Fibroblast of the conjunctiva (primary cell): ENCODE measurements at places on chromosomes 11 and 22.

DNA sequence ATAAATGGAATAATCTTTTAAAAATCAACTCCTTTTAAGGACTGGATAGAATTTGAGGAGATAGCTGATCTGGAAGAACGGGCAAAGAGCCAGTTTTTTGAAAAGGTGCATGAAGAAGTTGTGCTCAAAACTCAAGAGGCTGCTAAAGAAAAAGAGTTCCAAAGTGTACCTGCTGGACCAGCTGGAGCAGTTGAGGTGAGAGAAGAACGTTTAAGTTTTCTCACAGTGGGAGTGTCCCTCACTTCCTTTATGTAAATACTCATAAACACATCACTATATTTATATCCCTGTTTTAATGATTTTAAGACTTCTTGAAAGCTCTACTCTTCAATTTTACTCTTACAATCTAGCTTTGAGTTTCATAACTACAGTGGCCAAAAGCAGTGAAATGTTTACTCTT, 11.7 kb upstream of the ANKRD42 start:
- DNase-seq = no peak

DNA sequence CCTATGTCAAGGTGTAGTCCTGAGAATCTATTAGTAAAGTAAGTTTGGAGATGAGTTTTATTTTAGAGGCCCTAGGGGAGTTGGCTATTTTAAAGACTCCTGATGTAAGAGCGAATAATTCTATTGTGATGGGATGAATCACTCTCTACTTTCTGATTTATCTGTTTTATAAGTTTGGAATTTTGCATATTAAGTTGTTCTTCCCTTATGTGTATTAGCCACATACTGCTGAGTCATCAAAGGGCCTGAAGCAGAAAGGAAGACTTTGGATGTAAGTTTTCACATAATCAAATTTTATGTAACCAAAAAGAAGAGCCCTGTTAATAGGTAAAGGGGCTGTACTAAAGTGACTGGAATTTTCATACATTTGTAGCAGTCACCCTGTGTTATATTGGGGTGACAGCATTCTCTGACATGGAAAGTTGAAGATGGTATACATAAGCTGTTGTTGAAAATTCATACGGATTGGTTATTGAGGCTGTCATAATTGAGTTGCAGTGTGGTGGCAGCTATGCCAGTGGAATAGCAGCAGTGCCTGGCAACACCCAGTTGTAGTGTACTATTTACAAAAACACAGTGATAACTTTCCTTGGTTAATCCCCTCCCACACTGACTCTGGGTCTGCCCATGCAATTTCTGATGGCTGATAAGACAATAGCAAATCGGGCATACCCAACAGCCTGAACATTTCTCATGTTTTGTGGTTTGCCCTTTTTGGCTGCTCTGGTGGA, 90.6 kb upstream of the NTM start:
- no peak for DNase-seq

DNA sequence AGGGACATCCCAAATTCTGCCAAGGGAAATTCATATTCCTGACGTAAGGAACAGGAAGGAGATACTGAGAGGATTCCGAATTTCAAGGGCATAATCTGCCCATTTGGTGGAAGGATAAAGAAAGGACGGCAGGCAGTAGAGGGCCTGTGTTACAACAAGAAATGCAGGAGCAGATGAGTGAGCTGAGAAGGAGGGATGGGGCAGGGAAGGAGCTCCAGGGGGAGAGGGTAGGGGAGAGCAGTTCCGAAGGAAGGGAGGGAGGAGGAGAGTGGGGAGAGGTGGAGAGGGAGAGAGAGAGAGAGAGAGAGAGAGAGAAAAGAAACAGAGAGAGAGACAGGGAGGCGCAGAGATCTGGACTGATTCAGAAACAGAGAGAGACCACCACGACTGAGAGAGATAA, 843 bp downstream of the OPCML start:
- DNase-seq = no peak

DNA sequence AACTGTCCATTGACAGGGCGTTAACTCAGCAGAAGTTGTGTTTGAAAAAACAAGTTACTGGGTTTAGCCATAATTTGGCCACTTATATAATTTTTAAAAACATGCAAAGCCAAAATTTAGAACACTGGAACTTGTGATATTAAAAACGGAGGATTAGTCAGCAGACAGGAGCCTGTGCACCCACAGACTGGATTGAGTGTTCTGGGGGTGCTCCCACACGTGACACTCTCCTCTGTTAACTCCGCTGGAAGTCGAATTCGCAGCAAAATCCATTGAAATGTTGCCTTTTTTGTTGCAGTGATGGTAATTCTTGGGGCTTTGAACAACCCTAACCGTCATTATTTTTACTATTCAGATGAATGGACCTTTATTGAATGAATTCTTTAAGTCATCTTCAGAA, 269.8 kb downstream of the DDX10 start:
- DNase-seq = no peak

DNA sequence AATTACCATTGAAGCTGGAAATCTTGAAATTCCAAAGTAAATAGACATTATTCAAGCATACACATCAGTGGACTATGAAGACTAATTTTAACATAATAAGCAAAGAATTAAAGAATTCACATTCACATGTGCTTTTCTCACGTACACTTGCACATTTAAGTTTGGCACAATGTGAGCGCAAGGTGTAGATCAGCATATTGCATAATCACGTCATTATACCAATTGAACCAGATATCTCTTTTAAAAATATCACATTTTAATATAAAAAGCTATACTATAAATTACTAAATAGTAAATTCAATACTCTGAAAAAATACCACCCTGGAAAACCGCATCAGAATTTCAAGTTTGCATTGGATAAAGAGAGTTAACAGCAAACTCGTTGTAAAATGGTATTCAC, 60.7 kb downstream of the SESN3 start:
- DNase-seq = no peak

DNA sequence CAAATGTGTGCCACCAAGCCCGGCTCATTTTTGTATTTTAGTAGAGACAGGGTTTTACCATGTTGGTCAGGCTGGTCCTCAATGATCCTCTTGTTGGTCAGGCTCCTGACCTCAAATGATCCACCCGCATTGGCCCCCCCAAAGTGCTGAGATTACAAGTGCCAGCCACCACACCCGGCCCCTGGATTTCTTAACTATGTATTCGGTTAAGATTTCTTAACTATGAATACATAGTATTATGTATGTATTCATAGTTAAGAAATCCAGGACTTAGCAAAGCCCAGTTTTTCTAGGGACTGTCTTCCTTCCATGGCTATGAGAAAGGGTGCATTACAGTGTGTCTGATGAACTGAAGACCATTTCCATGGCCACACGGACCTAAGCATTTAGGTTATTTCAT, 1.7 kb downstream of the C11orf91 start:
- DNase-seq = no peak

DNA sequence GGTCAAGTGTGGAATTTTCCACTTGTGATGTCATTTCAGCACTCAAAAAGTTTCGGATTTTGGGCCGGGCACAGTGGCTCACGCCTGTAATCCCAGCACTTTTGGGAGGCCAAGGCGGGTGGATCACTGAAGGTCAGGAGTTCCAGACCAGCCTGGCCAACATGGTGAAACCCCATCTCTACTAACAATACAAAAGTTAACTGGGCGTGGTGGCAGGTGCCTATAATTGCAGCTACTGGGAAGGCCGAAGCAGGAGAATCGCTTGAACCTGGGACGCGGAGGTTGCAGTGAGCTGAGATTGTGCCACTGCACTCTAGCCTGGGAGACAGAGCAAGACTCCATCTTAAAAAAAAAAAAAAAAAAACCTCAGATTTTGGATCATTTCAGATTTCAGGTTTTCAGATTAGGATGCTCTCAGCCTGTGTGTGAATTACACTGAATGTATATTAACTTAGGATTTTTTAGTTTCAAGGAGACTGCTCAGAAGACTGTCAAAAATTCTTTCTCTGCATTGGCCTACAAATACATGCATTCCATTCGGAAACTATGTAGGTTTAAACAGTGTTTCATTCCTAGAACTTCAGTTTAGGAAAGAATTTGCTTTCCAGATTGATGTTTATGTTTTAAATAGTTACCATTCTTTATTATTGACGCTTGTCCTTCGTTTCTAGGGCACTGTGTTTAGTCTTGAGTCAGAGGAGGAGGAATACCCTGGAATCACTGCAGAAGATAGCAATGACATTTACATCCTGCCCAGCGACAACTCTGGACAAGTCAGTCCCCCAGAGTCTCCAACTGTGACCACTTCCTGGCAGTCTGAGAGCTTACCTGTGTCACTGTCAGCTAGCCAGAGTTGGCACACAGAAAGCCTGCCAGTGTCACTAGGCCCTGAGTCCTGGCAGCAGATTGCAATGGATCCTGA, 48.0 kb downstream of the BID start:
- no peak for DNase-seq

DNA sequence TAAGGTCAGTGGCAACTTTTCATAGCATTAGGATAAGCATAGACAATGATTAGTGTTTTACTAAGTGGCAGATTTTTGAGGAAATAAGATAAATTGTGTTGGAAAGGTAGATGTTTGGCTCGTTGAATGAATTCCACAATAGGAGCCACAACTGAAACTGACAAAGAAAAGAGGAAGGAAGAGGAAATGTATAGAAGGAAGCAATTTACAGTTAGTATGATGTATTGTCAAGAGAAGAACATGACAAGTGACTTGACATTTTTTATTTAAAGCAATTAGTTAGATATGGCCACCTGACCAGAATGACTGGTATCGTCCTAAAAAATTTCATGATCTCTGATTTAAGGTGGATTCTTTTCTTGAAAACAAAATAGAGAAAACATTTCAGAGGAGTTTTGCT, 3.1 kb upstream of the RAG2 start:
- DNase-seq = no peak

DNA sequence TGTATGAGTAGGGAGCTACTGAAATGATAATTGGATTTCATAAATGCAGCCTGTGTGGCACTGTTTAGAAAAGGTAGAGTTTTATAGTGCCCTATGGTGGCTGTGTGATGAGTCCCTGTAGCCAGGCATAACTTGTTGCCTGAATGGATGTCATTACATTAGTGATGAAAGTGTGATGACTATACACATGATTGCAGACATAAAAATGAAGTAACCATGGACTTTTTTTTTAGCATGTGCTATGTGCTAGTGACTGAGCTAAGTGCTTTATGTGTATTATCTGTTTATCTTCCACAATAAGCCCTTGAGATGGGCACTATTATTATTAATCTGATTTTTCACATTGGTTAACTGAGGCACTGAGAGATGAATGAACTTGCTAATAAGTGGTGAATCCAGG, 13.5 kb upstream of the GRAMD1B start:
- no peak for DNase-seq

DNA sequence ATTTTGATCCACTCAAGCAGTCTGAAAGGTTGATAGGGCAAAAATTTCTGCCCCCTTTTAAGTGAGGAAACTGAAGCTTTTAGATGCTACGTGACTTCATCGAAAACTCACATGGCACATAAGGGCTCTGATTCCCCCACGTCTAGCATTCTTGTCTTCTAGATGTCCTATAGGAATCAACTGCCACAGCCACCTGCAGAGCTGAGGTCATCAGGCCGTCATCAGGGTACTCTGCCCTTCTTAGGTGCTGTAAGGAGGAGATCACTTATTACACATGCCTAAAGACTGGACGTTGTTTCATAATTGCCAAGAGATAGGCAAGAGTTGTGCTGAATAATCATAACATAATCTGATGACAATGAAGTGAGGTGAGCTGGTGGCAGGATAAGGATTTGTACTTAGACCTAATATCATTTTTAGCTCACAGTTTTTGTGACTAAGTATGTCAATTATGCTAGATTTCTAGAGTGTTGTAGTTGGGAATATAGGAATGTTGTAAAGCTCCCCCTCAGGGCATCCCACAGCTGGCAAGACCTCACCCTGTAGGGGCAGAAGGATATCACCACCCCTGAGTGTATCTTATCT, 349.4 kb downstream of the METTL15 start:
- DNase-seq = no peak

DNA sequence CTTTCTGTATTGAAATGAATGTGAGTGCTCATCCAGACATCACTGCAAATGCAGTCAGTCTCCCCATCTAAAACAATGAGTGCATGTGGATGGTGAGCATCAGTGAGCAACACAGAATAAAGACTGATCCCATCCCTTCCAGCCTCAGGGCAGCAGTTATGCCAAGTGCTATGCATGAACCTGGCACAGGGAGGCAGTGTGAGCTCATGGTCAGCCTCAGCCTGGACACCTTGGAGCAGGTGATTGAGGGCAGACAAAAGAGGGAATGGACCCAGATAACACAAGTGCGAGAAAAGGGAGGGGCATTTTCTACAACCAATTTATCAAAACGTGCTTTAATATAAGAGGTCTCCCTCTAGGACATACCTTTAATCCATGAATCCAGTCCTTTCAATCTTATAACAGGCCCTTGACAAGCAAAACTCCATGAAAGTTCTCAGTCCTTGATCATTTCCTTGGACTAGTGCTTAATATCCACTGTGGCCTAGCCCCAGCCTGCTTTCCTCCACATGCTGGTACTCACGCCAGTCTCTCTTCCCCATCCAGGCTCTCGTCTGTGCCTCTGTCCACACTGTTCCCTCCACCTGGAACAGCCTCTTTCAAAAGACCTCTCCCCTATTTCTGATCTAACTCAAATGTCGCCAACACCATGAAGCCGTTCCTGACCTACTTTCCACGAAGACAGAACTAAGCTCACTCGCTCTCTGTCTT, 50.5 kb upstream of the LRRC55 start:
- no peak for DNase-seq

DNA sequence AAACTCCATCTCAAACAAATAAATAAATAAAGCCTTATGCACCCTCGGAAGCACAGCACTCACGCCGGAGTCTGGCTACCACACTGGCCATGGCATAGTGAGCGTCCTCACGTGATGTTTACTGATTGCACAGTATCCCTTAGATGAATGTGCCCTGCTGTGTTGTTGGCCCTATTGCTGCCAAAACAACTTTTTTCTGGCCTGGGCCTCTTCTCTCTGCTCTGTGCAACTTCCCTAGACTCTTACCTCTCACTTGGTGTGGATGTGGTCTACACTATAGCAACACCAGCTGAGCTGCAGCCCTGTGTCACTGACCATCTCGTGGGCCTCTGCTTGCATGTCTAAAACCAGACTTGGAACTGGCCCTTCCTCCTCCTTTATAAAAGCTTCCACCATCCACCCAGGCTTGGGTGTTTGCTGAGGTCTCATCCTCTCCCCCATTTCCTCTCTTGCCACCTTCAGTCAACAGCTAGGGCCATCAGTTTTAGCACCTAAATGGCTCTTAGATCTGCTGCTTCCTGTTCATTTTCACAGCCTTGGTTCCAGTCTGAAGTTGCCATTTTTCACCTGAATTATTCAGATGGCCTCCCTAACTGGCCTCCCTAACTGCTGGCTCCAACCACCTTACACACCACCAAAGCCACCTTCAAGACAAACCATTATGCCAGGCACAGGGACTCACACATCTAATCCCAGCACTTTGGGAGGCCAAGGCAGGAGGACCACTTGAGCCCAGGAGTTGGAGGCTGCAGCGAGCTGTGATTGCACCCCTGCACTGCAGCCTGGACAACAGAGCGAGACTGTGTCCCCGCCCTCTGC, 9.2 kb downstream of the ZNF74 start:
- DNase-seq = no peak
